Karpas-422 (cell line): ENCODE measurements at places on chromosomes 16 and 17.

GRCh38 chr16:89003831-89004208 is 26.8 kb upstream of the CBFA2T3 start:
- DNase-seq, result no peak

DNA sequence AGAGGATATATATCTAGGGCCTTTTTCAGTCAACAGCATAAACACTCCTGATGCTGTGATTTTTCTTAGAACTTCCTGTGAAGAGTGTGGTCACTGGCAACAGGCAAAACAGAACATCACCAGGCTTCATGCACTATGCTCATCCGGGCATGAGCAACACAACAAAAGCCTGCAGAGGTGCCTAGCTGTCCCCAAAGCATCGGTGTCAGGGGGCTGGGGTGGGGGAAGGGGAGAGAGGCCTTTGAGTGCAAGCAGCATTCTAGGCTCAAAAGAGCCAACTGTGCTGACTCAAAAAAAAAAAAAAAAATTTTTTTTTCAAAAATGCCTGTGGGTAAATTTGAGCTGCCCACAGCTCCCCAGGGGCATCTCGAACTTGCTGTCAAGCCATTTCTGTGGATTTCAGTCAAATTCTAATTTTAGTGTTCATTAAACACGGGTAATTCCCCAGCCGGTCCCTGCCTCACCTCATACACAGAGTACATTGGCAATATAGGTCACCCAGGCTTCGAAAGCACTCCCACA is 194.6 kb upstream of the DYNLRB2 start:
- DNase-seq, result no peak

GRCh38 chr17:53823341-53824050 is 769 bp downstream of the KIF2B start:
- DNase-seq, result no peak

GRCh38 chr17:74259667-74260524 is 14.1 kb upstream of the DNAI2 start:
- no peak for DNase-seq

DNA sequence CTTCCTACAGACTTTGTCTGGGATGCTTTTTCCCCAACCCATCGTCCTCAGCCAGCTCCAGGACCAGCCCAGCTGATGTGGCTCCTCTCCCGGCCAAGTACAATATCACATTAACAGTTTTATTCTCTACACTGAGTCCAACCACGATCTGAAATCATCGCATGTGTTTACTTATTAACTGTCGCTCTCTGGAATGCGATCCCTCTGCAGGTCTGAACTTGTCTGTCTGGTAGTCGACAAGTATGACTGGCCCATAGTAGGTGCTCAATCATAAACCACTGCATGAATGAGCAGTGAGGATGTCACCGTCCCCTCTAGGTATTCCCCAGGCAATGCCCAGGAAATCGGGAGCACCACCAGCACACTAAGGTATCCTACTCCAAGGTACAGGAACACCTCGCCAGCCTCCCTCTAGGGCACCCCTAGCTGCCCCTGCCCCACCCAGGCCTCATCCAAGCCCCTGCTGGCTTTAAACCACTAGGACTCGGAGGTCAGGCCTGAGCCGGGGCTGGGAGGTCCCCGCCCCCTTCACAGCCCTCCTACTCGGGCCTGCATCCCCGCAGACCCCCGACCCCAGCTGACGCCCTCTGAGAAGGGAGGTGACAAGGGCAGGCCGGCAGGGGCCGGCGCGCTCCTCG is 27.7 kb downstream of the RTN4RL1 start:
- no peak for DNase-seq

DNA sequence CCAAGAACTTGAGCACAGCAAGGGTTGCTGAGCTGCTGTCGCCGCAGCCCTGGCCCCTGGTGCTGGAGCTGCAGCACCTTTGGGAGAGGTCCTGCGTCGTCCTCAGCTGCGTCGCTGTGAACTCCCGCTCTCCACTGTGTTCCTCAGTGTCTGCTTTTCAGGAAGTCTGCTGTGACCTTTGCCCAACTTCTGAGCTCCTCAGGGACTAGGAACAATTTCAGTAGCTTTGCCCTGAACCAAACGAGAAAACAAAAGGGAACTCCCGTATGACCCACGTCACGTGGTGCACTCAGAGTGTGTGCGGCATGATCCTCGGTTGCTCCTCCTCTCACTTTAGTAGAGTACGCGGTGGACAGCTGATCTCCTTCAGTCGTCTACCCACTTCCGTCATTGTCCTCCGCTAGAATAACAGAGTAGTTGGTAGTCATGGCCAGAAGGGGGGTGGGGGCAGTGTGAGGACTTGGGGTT is 44.2 kb downstream of the WDR45B start:
- DNase-seq, result no peak

GRCh38 chr16:19116711-19117449 is 3.1 kb downstream of the ITPRIPL2 start:
- no peak for DNase-seq

GRCh38 chr16:85935974-85936760 is 37.2 kb downstream of the IRF8 start:
- DNase-seq, result peak; percentile 84

DNA sequence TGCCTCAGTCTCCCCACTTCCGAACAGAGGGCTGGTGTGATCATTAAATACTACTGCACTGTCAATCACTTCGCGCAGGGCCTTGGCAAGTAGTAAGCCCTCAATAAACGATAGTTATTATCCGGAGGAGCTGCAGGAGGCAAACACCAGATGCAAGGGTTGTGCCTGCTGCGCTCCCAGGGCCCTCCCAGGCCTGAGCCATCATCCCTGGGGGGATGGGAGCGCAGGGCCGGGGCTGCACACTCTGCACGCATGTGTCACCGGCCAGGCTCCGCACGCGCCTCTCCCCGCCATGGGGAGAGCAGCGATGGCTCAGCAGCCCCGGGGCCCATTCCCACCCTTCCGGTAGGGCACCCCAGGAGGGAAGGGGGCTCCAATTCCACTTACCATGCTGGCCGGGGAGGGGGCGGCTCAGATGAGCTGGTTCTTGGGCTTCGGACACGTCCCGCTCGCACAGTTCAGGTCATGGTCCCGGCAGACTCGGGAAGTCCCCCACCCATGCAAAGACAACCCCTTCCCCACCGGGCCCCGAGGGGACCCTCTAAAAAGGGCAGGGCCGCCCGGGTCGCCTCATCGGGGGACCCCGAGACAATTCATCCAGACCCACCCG is 681 bp downstream of the XPO6 start:
- DNase-seq, result peak; percentile 82

- DNase-seq, result no peak
Measured at GRCh38 chr16:85746460-85747215, 4.3 kb downstream of the C16orf74 start.

DNA sequence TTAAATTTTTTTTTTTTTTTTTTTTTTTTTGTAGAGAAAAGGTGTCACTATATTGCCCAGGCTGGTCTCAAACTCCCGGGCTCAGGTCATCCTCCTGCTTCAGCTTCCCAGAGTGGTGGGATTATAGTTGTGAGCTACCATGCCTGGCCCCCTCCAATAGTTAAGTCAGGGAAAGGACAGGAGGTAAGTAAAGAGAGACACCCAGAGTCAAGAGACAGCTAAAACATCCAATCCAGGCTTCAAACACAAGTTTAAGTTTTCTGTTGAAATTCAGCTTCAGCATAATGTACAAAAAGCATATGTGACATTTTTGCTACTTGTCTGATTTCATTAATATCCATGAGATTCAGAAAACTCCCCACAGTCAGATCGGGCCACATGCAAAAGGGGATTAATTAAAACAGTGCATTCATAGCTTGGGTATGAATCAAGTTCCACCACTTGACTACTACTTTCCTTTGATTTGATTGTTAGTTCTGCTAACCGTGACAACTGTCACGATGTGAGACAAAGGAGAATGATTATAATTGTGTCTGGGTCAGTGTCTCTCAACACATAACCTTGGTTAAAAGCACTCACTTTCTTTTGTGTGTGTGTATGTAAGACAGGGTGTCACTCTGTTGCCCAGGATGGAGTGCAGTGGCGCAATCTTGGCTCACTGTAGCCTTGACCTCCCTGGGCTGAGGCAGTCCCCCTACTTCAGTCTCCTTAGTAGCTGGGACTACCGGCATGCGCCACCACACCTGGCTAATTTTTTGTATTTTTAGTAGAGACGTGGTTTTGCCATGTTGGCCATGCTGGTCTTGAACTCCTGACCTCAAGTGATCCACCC is 184.9 kb downstream of the PARN start:
- DNase-seq, result peak; percentile 53

DNA sequence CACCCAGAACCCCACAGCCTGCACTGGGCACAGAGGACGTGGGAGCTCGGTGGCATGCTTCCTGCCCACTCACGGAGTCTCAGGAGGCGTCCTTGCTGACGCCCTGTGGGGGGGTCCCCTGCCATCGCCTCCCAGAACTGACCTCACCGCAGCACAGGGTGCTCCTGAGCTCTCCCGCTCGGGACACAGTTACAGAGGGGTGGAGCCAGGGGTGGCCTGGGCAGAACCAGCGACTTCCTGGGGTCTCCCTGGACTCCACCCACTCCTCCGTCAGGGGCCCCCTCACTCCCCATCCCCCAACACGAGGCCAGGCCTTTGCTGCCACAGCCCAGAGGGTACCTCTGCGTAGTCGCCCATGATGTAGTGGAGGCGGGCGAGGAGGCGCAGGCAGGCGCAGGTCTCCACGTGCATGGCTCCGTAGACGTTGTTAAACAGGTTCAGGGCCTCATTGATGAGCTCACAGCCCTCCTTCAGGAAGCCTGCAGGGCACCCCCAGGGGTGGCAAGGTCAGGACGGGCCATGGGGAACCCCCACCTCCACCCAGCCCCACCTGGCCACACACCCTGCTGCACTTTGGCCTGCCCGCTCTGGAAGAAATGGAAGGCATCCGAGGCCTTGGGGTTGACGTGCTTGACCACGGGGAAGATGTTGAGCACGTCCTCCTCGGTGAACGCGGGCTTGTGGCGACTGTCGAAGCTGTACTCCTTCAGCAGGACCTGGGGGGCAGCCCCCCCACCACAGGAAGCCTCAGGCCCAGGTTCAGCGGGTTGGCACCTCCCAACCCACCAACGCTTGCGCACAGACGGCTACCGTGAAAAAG is 17.8 kb downstream of the CLUH start:
- DNase-seq, result no peak

DNA sequence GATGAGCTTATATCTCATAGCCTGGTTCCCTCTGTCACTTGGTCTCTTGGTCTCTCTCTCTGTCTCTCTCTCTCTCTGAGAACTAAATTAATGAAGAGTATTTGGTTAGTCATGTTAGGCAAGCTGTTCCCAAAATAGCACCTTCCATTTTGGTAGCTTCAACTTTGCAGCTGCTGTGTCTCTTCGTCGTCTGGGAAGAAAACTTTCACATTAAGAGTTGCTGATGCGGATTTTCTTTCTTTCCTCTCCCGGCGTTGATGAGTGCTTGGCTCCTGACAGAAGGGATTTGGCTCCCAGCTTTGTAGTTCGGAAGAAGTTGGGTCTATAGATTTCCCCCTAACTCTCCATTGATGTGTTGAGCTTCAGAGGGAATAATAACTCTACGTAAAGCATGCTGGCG is at the start of gene RBFOX1:
Gene RBFOX1 (plus strand): TSS at position 235 of the 400 bp plus-strand sequence.
- DNase-seq, result no peak

DNA sequence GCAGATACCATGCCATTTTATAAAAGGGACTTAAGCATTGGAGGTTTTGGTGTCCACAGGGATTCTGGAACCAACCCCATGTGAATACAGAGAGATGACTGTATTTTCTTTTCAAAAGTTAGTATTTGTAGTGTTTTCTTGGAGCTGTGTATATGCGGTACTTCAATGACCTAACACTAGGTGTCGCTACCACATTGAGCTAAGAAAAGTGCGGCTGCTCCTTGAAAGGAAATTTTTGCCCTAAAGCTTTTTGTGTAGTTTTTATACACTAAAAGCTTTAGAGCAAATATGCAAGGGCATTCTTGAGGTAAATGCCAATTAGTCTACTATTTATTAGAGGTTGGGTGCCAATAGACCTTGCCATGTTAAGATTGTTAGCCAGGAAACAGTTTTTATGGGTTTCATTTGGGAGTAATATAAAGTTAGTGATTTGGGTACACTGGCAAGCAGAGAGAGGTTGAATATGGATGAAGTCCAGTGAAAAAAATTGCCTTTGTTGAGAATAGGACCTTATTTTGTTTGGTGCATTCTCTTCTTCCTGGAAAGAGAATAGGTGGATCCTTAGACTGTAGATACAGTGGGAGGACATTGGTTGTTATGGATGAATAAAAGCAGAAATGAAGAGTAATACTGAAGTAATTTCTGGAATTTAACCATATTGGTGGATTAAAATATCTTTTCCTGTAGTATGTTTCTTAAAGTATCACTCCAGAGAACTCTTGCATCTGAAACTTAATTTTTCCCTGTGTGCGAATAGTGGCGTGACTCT is 43.3 kb downstream of the BCAS3 start:
- DNase-seq, result peak; percentile 80

DNA sequence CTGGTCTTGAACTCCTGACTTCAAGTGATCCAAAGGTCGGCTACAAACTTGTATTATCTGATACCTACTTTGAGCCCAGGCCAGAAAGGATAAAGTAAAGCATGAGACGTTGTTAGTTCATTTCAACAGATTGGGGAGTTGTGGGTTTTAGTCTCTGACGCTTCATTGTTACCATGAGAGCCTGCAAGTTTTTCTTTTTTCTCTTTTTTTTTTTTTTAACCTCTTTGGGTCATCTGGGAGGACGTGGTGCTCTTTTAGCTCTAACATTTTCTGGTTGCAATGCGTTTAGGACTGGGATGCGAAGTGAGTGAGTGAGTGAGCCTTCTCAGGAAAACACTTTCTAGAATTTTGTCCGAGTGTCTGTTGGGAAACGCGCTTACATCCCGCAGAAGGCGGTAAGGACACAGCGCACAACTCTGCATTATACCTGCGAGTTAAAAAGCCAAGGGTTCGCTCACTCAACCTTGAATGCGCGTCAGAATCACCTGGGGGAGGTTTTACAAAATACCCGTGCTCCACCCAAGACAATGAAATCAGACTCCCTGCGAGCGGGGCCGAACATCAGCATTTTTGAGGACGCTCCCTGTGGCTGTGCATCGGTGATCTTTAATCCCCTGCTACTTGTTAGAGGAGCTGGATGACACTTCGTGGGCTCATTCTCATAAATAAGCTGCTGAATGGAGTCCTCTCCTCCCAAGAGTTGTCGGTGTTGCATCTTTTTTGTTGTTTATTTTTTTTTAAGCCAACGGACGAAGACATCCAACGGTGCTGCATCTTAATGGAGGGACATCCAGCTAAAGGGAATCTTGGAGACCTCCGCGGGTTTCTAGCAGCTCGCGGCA is 629 bp upstream of the RNF135 start:
- DNase-seq, result peak; percentile 70
